ENCODE measurements at places on chromosomes 6 and 20.

GRCh38 chr6:3393836-3394202, 63.0 kb downstream of the SLC22A23 start:
- DNase-seq: no peak

- no peak for DNase-seq
Observed at GRCh38 chr6:157967020-157967419, 14.6 kb upstream of the SYNJ2 start.

DNA sequence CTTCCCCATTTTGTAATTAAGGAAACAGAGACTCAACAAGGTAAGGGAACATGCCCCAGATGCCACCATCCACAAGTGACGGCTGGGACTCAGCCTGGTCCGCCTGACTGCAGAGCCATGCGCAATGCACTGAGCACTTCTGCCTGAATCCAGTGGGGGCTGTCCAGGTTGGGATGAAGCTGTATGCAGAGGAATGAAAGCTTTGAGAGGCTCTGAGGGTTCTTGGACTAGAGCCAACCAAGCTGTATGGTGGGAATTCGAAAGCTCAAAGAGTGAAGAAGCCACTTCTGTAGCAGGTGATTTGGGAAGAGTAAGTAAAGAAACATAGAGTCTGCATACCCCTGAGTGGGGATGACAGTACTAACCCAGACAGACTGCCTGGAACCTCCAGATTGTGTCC, 127.6 kb upstream of the AKAP12 start:
- DNase-seq: no peak

DNA sequence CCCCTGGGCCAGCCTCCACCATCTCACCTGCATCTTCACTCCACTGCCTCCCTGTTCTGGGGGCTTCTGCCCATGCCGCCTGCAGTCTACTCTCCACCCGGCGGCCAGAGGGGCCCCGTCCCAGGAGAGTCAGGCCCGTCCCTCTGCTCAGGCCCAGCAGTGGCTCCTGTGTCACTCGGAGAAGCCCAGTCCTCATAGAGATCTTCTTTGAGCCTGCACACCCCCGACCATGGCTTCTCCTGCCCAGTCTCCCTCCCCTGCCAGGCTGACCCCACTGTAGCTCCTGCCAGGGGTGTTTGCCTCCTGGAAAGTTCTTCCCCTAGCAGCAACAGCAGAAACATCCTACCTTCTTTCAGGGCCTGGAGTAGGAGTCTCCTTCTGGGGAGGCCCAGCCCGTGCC, 22.2 kb upstream of the NOL4L start:
- DNase-seq: no peak

DNA sequence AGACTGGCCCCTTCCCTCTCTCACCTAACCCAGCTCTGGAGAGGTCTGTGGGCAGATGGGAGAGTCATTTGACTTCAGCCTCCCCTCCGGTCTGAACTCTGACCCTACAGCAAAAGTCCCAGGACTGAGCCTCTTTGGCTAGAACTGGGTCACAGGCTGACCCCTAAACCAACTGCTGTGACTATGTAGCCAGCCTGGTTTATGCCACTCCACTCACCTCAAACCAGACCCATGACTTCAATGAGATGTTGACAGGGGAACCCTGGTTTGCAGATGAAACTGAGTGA, 864 bp upstream of the OSBPL2 start:
- DNase-seq: no peak

GRCh38 chr20:51331481-51331880, 211.0 kb downstream of the NFATC2 start:
- no peak for DNase-seq

- DNase-seq: peak; percentile 96
Observed at GRCh38 chr6:3808759-3809514, 40.2 kb upstream of the FAM50B start.

DNA sequence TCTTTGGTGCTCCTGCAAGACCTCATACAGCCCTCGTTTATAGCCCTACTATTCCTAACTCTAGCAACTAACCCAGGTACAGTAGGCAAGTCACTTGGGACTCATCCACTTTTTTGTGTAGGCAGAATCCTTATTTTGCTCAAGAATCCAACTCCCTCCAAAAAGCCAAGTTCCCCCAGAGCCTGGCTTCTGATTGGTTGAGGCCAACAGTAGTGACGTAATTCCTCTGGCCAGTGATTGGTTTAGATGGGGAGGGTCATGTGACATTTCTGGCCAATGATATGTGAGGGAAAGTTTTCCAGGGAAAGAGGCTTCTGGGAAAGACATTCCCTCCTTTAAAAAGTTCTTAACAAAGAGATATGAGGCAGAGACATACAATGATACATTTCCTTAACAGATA, 32.1 kb downstream of the KIAA1755 start:
- no peak for DNase-seq

- no peak for DNase-seq
Observed at GRCh38 chr20:16514140-16514539, 59.1 kb downstream of the KIF16B start.

All from AG10803 (cell line).